Fibroblast of mammary gland (primary cell): ENCODE measurements at places on chromosomes 5 and 9.

GRCh38 chr9:33331377-33331891, 41.1 kb downstream of the NFX1 start:
- peak; percentile 59 for DNase-seq

GRCh38 chr9:123725389-123725788, 204.5 kb downstream of the DENND1A start:
- peak; percentile 54 for DNase-seq

- DNase-seq, result peak; percentile 91
Measured at GRCh38 chr5:112779531-112779930, 41.8 kb downstream of the APC start.

GRCh38 chr9:137589441-137590122, 730 bp downstream of the ZMYND19 start:
- no peak for DNase-seq

- DNase-seq, result no peak
Measured at GRCh38 chr9:83656032-83656680, 33.2 kb downstream of the IDNK start.

DNA sequence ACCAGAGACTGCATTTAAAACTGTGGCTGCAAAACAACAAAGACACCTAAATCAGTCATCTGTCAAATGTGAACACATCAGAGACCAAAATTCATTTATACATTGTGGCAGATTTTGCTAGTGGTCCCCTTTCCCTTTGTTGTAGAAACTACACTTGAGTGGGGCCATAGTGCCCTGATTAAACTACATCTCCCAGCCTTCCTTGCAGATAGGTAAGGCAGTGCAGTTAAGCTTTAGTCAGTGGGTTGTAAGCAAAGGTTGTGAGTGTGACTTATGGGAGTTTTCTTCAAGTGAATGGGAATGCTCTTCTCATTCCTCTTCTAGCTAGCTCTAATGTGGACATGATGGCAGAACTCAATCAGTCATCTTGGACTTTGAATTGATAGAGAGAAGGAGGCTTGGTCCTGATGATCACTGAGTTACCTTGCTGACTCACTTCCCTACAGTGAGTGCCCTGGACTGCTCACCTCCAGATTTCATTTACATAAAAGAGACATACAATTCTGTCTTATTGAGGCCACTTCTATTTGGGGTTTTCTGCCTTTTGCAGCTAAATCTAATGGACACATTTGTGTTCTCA, 35.2 kb upstream of the SPARC start:
- no peak for DNase-seq

DNA sequence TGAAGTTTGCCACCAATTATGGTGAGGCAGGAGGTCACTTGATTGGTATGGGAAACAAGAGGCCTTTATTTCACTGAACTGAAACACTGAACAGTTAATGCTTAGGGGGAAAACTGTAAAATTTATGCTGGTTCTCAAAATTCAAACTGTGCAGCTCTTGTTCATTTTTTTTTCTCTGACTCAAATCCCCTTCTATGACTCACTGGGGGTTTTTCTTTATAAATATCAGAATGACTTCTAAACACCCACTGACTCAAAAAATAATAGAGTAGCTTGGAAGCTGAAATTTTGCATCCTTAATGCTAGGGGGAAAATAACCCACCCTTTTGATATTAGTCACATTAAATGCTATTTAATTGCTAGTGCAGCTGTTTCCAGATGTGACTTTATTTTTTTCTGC, 24.1 kb upstream of the OTP start:
- no peak for DNase-seq
